Stimulated activated CD8-positive, alpha-beta memory T cell treated with anti-CD3 and anti-CD28 coated beads, Interleukin-4, amount 100 ng/mL, for 1 hour (primary cell): ENCODE measurements at places on chromosomes 13 and 19.

GRCh38 chr19:5808120-5808816 lies 3.4 kb downstream of the NRTN start:
- DNase-seq, result no peak

- no peak for DNase-seq
These were observed 96.1 kb downstream of the WTIP start for GRCh38 chr19:34577531-34578101.

DNA sequence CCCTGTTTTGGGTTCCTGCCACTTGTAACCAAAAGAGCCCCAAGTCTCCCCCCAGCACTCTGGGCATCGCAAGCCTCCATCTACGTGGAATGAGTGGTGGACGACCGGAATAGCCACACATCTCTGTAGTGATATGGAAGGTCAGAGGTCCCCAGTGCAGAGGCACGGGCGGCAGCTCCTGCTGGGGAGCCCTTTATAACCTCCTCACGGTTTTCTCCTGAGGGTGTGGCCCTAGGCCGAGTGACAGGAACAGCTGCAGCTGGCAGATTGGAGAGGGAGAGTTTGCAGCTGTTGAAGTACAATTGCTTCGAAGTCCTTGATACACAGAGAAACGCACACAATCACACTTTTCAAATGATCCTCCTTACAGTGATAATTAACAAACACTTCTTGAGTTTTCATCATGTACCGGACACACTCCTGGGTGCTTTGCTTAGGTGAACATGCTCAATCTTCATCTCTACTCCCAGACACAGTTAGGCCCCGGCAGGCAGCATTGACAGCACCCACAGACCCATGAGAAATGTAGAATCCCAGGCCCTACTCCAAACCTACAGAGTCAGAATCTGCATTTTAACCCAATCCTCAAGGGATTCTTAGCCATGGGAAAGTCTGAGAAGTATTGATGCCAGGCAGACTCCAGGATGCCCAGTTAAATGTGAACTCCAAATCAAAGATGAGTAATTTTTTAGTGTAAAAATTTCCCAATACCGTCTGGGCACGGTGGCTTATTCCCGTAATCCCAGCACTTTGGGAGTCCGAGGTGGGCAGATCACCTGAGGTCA lies 4.9 kb upstream of the ZNF787 start:
- DNase-seq, result no peak

GRCh38 chr19:30278882-30279254 lies 93.3 kb upstream of the ZNF536 start:
- no peak for DNase-seq

- DNase-seq, result no peak
These were observed 8.5 kb upstream of the C1QTNF9B start for GRCh38 chr13:23905766-23906165.

DNA sequence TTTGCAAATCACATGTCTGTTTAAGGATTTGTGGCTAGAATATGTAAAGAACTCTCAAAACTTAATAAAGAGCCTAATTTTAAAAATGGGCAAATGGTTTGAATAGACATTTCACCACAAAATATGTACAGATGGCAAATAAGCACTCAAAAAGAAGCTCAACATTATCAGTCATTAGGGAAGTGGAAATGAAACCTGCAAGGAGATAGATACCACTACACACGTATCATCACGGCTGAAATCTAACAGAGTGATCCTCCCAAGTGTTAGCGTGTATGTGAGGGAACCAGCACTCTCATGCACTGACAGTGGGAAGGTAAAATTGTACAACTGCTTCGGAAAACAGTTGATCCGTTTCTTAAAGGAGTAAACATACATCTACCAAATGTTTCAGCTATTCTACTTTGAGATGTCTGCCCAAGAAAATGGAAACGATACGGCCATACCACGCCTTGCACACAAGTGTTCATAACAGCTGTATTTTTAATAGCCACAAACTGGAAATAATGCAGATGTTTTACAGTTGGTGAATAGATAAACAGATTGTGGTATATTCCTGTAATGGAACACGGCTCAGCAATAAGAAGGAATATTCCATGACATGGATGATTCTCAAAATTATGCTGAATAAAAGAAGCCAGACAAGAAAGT lies 14.5 kb downstream of the ARHGEF7 start:
- no peak for DNase-seq

- DNase-seq, result no peak
These were observed 31.3 kb upstream of the FGF9 start for GRCh38 chr13:21639561-21639960.

DNA sequence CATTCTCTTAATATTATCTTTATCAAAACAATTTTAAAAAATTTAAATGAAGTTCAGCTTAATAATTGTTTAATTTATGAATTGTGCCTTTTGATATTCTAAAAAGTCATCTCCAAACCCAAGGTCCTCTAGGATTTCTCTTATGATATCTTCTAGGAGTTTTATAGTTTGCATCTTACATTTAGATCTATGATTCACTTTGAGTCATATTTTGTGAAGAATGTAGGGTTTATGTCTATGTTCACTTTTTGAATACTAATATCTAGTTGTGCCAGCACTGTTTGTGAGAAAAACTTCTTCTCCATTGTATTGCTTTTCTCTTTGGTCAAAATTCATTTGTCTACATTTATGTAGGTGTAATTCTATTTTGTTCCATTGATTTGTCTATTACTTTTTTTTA lies 1068.4 kb upstream of the SPRY2 start:
- DNase-seq, result no peak

GRCh38 chr19:33813391-33814101 lies 16.9 kb downstream of the KCTD15 start:
- DNase-seq, result no peak

- no peak for DNase-seq
These were observed 11.7 kb upstream of the ZNF181 start for GRCh38 chr19:34722353-34722752.

DNA sequence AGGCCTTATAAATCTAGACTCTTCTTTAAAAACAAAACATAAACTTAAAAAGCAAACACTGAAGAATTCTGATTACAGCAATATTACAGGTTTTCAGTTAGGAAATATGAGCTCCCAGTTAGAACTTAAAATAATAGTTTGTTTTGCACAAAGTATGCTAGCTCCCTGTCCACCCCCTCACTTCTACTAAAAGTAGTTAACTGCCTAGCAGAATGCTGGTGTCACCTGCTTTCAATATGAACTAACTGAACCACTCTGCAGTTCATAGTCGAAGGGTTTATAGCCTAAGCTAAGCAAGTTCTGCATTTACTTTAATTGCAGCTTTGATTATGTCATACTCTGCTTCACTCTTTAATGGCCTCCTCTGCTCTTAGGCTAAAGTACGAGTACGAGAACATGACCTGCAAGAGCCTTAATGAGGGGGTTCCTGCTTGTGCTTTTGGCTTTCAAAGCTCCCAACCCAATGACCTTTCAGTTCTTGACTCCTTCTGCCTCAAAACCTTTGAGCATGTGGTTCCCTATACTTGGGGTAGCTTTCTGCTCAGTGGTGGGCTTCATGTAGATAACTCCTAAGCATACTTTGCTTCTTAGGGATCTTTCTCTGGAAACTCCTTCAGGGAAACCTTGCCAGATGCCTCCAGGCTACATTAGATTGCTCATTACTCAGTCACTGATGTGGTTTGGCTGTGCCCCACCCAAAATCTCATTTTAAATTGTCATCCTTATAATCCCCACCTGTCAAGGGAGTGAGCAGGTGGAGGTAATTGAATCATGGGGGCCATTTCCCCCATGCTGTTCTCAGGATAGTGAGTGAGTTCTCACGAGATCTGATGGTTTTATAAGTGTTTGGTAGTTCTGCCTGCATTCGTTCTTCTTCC lies 278.9 kb upstream of the ARGLU1 start:
- DNase-seq, result no peak

GRCh38 chr19:45164577-45165335 lies 4.0 kb upstream of the NKPD1 start:
- DNase-seq, result no peak

DNA sequence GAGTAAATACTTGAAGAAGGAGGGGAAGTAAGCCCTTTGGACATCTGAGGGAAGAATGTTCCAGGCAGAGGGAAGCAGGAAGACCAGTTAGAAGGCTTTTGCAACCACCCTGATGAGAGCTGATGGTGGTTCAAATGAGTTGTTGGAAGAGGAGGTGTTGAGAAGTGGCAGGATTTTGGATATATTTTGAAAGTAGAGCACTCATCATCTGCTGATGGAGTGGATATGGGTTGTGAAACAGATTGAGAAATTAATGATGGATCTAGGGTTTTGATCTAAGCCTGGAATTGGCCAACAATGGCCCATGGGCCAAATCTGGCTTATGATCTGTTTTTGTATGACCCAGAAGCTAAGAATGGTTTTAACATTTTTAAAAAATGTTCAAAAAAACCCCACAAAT lies 230.7 kb downstream of the NDFIP2 start:
- no peak for DNase-seq

- no peak for DNase-seq
These were observed 12.0 kb downstream of the LYL1 start for GRCh38 chr19:13090511-13091231.

DNA sequence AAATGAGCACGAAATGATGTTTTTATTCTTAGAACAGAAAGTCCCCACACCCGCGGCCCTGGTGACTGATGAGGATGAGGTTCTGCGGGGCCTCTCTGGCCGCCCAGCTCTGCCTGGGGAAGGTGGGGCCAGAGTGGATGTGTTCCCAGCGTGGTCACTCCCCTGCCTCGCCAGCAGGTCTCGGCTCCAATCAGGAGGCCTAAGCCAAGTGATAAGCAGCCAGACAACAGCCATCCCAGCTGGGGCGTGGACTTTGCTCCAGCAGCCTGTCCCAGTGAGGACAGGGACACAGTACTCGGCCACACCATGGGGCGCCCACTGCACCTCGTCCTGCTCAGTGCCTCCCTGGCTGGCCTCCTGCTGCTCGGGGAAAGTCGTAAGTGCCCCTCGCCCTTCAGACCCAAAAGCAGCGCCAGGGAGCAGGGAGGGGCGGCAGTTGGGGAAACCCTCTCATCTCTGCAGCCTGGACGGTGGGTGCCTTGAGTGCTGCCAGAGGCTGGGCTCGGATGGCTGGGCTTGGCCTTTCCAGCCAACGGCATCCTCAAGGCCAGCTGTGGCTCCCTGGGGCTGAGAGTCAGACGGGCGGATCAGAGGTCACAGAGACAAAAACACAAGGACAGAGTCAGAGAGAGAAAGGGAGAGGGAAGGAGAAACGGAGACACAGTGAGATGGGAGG lies at the start of gene F10:
Gene F10 (plus strand): TSS at position 250 of the 676 bp plus-strand sequence. CDS start 57 bp downstream, at position 307.
- DNase-seq, result no peak

- no peak for DNase-seq
These were observed 7.5 kb downstream of the DOCK9 start for GRCh38 chr13:98970330-98970729.

- no peak for DNase-seq
These were observed 4.7 kb downstream of the RPL28 start for GRCh38 chr19:55390461-55390880.

DNA sequence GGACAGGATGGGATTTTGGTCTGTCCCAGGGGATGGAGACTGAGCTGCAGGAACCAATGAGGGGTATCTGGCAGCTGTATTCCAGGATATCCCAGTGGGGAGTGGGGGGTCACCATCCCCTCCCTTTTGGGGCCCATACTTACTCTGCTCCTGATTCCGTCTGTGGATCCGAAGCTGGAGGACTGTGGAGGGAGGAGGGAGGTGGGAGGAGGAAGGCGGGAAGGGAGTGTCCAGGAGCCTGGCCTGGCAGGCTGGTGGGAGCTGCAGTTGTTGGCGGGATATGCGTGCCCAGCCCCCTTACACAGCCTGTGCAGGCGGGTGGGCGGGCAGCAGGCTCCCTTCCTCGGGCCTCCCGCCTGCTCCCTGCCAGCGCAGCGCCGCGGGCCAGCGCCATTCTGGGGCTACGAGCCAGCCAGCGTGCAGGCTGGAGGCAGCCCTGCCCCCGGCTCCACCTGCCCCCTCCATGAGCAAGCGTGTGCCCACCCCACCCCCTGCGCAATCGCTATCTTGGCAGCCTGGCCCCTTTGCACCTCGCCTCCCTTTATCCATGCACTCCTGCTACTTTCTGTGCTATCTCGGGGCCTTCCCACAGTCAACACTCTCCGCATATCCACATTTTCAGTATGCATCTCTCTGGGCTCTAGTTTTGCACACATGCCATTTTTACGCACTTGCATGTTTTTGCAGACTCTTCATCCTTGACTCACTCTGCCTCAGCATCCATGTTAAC lies 2.8 kb downstream of the MAMSTR start:
- no peak for DNase-seq

GRCh38 chr19:49833599-49833998 lies 15.5 kb downstream of the MED25 start:
- DNase-seq, result no peak

DNA sequence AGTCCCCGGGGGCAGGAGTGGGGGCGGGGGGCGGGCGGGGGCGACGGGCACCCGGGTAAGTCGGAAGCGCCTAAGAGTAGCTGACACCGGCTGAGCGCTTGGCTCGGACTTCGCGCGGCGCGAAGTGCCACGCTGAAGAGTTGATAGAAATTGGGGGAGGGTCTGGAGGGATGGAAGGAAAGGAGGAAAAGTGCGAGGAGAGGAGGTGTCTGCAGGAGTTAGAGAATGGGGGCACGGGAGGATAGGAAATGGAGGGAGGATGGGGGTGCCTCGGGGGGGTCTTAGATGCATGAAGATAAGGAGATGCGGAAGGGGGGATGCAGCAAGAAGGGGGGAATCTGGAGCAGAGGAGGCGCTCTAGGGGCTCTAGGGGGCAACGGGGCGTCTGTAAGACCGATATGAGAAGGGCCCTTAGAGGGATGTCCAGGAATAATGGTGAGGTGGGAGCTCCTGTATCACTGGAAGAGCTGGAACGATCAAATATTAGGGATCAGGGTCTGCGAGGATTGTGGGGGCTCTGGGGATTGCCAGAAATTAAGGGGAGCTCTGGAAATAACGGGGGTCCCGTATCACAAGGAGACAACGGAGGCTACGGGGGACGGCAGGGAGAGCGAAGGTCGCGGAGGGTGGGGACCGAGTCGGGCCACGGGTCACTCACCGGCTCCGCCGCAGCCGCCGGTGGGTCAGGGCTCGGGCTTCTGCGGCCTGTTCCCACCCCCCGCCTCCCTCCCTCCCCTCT lies at the start of gene MYPOP:
Gene MYPOP (minus strand): TSS at position 702 of the 739 bp plus-strand sequence. CDS start 840 bp downstream, outside the sequence.
- DNase-seq, result no peak

DNA sequence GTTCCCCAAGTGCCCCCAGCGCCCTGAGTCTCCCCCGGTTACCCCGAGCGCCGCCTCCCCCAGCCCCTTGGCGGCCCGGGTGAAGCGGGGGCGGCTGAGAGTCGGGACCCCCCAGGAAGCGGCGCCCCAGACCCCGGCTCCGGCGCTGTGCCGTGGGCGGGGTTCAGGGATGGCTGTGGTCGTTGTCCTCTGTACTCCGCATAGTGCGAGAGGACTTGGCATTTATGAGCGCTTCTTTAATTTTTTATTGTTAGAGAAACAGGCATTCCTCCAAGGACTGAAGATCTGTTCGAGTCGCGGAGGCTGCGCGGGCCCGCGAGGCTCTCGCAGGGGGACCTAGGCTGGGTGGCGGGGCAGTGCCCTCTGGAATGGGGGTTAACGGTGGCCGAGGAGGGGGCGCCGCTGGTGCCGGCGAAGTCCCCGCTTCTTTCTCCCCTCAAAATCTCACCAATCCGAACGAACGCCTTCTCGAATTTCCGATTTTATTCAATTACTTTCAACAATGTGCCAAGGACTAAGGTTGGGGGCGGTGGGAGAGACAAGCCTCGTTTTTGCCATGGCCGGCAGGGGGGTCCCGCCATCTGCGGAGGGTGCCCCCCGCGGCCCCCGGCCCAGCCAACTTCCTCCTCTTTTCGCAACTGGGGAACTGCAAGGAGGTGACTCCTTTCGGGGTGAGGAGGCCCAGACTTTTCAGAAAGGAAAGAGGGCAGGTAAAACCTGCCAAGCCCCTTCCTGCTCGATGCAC lies 596 bp upstream of the GJB2 start:
- DNase-seq, result no peak
